ENCODE measurements at places on chromosomes 3 and 15.

GRCh38 chr3:53231532-53232511 is 24.0 kb downstream of the TKT start:
- no peak for DNase-seq

- DNase-seq = peak; percentile 23
Observed at GRCh38 chr15:43872416-43873020, 45.7 kb downstream of the WDR76 start.

GRCh38 chr3:96106701-96107100 is 707.7 kb upstream of the EPHA6 start:
- DNase-seq = no peak

GRCh38 chr3:32004113-32004765 is 22.7 kb downstream of the ZNF860 start:
- no peak for DNase-seq

GRCh38 chr15:95458721-95459120 is 871.8 kb upstream of the NR2F2 start:
- no peak for DNase-seq

DNA sequence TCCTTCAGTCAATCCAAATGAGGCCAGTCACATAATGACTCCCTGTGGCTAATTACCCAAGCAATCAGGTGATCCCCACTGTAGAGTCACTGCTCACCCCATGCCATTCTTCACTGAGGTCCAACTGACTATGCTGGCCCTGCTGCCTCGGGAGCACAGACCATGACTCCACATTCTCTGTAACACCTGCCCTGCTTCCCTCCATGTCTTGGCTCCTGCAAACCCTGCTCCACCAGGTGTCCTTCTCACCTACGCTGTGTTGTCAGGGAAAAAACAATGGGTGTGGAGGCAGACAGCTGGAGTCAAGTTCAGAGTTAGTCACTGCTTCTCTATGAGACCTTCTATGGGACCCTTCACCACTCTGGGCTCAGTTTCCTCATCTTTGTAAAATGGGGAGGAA is 6.1 kb upstream of the SFMBT1 start:
- DNase-seq = no peak

DNA sequence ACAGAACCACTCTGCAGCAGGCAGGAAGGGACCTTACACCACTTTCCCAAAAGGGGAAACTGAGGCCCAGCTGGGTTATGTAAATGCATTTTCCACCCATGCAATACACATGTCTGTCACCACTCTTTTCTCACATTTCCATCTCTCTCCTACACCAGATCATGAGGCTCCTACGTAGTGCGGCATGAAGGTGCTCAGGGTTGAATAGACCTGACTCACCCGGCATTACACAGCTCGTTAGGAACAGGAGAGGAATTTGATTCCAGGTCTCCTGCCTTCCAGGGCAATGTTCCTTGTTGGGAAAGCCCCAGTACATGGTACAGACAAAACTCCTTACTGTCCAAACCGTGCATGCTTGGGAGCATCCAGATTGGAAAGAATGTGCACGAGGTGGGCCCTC is 61.9 kb upstream of the DCLK3 start:
- no peak for DNase-seq

GRCh38 chr15:66702035-66702786 is at the start of gene SMAD6:
Gene SMAD6, plus strand, starts transcription at chr15:66702236. Its CDS starts 1,023 bp downstream, at chr15:66703259.
- no peak for DNase-seq

GRCh38 chr3:134145183-134145582 is 105.5 kb downstream of the RYK start:
- DNase-seq = no peak

GRCh38 chr3:153749070-153749610 is 372.1 kb upstream of the ARHGEF26 start:
- DNase-seq = no peak

DNA sequence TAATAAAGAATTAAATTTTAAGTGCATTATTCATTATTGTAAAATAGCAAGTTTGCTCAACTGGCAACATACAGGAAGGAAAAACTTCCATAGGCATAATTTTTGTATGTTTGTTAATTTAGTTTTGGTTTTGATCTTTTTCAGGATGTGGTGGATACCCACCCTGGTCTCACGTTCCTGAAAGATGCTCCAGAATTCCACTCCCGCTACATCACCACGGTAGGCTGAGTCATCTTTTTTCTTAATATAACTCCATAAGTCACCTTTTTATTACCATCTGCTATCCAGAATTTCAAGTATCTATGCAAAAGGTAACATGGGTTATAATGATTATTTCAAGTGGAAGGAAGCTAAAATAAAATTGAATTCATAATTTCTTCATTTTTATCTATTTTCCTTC is 104.8 kb downstream of the PPP2R3A start:
- no peak for DNase-seq

DNA sequence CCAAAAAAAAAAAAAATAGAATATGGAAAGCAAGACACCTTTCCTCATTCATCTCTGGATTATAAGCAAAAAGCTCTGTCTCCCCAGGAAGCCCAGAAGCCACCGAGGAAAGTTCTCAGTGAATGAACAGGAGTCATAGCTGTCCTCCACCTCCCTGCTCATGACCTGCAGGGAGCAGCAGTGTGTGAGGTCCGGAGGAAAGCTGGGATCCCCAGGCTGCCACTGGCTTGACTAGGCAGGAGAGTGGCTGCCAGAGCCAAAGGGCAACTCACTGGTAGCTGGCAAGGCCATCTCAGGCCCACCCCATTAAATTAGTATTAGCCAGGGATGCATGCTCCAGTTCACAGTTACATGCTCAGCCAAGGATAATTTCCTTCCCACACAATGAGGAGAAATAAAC is 191.6 kb upstream of the STT3B start:
- no peak for DNase-seq

DNA sequence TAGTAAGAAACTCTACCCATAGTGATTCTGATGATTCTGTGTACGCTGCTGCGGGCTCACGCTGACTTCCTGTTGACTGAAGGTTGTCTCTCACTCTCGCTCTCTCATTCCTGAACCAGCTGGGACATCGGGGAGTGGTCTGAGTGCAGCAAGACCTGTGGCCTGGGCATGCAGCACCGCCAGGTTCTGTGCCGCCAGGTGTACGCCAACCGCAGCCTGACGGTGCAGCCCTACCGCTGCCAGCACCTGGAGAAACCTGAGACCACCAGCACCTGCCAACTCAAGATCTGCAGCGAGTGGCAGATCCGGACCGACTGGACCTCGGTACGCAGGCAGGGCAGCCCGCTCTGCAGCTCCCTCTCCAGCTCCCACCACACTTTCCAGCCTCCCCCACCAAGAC is 63.6 kb upstream of the NR2E3 start:
- DNase-seq = no peak

DNA sequence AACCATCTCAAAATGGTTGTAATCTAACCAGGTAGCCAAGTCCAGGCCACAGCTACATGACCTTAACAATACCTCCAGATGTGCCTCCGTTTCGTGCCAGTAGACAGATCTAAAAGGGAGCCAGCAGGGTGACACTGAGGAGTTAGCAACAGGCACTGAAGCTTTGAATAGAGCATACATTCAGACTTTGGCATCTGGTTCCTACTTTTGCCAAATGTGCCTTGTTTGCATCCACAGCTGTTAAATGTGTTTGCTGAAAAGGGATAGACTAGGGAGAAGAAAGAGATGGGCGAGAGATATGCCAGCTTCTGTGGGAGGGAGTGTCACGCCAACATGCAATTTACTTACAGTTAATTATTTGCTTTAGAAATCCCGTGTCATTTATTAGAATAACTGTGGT is 1433.9 kb upstream of the CADM2 start:
- DNase-seq = no peak

DNA sequence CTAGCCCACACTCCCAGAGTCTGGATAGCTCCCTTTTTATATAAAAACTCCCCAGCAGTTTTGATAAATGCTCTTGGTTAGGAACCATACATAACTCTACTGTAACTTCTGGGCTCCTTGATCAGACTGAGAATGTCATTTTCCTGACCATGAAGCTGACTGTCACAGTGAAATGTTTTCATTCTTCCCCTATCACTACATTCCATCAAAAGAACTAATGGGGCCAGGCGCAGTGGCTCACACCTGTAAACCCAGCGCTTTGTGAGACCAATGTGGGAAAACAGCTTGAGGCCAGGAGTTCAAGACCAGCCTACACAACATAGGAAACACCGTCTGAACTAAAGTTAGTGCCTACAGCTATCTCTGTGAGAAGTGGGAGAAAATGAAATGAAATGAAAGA is 72.8 kb upstream of the MYO5C start:
- DNase-seq = no peak

DNA sequence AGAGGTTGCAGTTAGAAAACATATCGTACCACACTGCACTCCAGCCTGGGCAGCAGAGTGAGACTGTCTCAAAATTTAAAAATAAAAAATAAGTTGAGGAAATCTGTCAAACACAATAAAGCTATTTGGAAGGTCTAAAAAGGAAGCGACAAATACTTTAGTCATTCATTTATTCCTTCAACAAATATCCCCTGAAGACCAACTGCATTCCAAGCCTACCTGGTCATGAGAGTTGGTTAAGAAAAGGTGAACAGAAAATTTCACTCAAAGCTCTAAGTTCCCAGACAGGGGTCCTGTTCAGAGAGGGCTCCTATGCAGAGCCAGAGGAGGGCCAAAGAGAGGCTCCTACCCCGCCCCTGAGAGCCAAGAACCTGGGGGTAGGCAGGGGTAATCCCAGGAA is 15.4 kb upstream of the PRKAR2A start:
- no peak for DNase-seq

GRCh38 chr15:80308002-80308401 is 56.0 kb upstream of the CTXND1 start:
- no peak for DNase-seq

DNA sequence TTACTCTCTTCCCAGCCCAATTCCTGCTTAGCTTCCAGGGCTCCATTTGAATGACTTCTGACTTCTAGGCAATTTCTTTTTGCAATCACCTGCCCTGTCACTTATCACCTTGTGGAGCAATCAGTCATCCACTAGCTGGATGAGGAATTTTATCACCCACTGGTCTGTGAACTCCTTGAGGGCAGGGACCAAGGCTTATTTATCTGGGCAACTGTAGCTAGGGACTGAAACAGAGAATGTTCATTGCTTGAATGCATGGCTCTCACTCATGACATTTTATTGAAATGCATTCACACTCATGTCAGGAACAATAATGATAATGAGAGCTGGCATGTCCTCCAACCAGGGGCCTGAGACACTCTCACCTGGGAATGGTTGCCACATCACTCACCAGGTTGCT is 15.5 kb downstream of the TNFAIP8L3 start:
- DNase-seq = no peak

- DNase-seq = no peak
Observed at GRCh38 chr3:193446965-193447602, 68.5 kb upstream of the ATP13A5 start.

DNA sequence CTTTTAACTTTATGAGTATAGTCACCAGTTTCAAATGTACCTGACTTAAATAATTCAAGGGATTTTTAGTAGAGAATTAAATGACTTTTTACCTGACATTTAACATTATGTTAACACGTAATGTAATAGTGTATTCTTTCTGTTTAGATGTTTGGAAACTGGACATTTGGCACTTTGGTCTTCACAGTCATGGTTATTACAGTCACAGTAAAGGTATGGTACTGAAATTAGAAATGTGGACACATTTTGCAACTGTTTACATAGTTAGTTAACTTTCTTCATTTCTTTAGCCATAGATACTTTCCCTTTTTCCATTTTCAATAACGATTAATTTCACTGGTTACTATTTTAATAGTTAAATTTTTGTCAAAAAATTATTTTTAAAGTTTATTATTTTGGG is 83.8 kb downstream of the DCUN1D1 start:
- DNase-seq = no peak

Measured in hematopoietic multipotent progenitor cell treated with erythropoietin and hydrocortisone succinate and interleukin-3 and kit ligand, for 15 days (in vitro differentiated cells).